ENCODE measurements at places on chromosomes 7 and 10.

GRCh38 chr7:70076325-70076724 is 478.1 kb downstream of the AUTS2 start:
- DNase-seq, result no peak

DNA sequence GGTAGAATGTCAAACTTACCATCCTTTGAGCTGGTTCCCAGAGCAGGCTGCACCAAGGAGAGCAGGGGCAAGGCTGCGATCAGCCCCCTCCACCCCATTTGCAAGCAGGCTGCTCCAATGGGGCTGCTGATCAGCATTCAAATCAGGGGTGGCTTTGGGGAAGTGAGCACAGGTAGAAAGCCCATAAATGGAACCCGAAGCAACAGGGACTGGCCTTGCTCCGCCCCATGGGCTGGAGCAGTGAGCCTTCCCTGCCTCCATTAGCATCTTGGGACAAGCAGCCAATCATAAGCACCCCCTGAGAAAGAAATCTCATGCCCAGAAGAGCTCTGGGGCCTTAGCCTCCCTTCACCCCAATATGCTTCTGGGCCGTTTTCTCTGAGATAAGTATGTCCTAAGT is 4.0 kb upstream of the PKD1L1 start:
- no peak for DNase-seq

DNA sequence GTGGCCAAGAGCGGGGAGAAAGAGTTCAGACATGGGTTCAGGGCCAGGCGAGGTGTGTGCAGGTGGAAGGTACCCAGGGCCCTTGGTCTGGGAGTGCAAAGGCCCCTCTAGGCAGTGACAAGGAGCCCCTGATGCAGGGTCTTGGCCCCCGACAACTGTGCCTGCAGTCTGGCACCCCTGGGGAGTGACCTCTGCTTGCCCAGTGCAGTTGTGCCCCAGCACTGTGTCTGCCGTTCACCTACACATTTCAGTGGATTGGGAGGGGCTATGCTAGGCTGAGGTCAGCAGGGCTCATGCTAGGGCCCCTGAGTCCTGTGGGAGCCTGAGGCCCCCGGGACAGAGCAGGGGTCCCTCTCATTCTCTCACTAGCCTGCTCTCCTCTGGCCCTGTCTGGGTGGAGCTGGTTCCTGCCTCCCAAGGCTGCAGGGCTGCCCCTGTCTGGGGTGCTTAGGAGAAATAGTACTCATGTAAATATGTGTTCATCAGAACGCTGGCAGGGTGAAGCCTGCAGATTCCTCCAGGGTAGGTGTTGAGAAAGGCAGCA is 550.4 kb downstream of the TCERG1L start:
- no peak for DNase-seq

- DNase-seq, result no peak
Observed at GRCh38 chr7:116717137-116717536, 45.1 kb downstream of the MET start.

- no peak for DNase-seq
Observed at GRCh38 chr10:13649844-13650520, 63.2 kb downstream of the PRPF18 start.

GRCh38 chr7:76359978-76360638 is 1.3 kb upstream of the YWHAG start:
- no peak for DNase-seq

DNA sequence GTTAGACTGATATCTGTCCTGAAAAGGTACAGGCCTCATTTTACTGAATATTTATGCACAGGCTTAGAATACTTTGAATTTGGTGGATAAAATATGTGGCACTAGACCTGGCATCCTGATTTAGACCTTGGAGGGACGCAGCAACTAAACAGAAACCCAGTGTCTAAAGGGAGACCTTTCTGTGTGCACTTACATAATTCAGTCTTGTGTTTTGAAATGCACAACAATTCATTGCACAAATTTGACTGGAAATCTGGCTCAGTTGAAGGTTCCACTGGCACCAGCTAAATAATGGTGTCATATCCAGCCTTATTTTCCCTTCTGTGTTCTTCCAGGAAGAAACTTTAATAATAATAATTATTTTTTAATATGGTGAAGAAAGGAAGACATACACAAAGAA is 142.1 kb downstream of the SND1 start:
- DNase-seq, result no peak

GRCh38 chr7:150736864-150737263 is 354 bp upstream of the GIMAP5 start:
- no peak for DNase-seq

- DNase-seq, result no peak
Observed at GRCh38 chr10:125828311-125828710, 5.0 kb downstream of the BCCIP start.

GRCh38 chr10:69468751-69469089 is 17.5 kb downstream of the TSPAN15 start:
- no peak for DNase-seq

DNA sequence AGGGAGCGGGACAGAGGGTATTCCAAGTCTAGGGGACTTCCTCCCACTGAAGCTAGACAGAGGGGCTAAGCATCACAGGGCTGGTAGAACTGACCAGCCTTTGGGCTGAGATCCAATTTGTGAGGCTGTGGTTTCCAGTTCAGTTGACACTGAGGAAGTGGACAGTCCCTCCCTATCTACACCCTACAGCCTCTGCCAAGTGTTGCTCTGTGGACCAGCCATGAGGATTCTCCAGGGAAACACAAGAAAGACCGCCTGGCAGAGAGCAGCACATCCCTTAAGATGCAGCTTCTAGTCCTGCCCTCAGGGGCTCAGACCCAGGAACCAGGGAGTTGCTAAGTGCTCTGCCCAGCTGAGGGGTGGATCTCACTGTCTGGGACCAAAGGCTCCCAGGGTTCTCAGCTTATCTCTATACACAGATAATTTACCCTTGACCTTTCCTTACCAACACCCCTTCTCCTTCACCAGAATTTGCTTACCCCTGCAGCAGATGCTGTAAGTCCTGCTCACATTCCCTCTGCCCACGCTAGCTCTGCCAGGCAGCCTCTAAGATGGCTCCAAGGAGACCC is 252.0 kb downstream of the SKIDA1 start:
- no peak for DNase-seq

DNA sequence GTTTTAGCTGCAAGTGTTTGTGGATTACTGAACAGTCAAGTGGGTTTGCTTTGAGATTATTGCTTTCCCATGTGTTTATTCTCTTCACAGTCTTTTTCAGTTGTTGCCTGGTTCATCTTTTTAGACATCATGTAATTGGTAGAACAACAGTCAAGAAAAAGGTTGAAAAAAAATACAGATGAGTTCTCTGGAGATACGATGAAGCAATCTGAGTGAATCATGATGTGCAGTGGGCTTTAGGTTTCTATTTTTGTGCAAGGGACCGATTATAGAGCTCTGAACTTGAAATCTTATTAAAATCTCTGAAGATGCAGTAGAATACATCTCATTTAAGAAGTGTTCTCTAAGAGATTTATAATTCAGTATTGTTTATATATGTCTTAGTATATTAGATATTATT is 145.7 kb downstream of the SDK1 start:
- DNase-seq, result no peak

DNA sequence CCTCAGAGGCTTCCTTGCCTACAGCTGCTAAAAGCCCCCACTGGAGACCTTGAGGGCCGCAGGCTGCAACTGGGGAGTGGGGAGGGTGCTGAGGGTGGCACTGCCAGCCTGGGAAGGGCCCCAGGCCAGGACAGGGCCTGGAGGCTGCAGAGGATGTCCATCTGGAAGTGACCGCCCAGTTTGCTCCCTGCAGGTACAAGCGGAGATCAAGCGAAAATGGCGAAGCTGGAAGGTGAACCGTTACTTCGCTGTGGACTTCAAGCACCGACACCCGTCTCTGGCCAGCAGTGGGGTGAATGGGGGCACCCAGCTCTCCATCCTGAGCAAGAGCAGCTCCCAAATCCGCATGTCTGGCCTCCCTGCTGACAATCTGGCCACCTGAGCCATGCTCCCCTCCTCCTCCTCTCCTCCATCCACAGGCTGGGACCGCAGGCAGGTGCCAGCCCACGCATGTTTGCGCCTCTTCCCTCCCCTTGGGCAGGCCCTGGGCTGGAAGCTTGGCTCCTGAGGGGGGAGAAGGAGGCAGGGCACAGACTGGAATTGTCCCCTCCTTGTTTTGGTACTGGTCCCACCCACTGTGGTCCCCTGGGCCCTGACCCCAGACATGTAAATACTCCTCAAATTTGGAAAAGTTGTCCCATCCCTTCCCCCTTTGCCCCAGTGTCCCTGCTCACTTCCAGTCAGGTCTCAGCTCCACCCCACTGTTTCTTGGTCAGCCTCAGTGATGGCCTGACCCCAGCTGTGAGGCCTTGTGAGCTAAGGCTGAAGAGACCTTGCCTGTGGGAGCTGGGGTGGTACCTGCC is 54.4 kb downstream of the ADCYAP1R1 start:
- DNase-seq, result no peak

DNA sequence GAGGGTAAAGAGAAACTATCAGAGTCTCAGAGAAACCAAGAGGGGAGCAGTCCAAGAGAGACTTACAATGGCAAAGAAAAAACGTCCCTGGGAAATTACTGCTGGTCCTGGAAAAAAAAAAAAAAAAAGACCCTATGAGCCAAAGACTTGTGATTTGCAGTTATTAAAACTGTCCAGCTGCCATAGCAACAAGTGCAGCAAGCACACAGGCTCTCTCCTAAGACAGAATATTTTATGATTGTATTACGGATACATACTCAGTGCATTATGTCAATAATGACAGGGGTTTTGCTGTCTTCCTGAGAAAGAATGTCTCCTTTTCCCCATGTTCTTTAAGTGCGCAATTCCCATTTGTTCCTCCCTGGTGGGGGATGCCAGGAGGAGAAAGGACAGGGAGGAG is 178.5 kb downstream of the GPAM start:
- DNase-seq, result no peak

DNA sequence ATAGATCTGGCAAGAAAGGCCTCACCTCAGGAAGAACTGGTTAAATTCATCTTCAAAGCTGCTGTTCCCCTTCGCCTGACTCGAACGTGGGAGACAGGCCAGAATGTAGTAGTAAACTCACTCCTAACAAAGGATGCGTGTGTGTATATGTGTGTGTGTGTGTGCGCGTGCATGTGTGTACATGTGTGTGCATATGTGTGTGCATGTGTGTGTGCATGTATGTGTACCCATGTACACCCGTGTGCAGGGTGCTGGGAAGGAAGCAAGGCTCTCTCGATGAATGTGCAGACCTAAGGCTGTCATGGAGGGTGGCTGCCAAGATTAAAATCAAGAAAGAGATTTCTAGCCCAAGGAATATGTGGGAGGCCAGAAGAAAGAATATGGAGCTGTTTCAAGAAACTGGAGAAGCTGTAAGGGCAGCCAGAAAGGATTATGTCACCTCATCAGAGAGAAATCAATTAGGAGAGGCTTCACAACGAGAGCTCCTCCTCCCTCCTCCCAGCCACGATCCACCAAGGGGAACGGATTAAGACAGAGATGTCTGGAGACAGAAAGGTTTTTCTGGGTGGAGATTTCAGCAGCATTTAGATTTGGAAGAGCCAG is 34.0 kb upstream of the LBX1 start:
- no peak for DNase-seq

DNA sequence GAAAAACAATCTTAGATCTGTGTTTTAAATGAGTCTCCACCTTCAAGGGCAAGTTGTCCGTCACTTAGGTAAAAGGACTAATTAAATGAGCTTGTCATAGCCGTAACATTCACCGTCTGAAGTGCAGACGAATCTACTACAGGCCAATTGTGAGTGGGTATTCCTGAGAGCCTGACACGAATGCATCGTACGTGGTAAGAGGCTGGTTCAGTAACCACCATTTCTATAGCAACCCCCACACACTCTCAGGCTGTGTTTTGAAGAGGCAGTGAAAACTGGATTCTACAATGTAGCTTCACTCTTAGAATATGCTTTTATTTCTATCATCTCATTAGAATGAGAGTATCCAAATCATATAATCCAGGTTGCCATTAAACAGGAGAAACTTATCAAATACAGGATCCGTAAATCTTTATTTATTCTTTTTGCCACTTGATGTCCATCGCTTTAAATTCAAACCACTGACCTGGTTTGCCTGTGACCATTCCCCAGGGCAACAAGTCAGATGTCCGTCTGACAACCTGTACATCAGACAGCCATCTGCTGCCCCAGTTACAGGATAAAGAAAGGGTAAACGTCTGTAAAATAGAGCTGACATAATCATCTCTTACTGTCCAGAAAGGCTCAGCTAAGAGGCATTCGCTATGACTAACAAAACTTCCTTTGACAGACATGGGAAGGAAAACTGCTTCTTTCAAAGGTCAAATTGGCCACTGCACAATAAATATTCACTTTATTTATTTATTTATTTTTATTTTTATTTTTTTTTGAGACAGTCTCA is 70.3 kb upstream of the NMT2 start:
- DNase-seq, result no peak

DNA sequence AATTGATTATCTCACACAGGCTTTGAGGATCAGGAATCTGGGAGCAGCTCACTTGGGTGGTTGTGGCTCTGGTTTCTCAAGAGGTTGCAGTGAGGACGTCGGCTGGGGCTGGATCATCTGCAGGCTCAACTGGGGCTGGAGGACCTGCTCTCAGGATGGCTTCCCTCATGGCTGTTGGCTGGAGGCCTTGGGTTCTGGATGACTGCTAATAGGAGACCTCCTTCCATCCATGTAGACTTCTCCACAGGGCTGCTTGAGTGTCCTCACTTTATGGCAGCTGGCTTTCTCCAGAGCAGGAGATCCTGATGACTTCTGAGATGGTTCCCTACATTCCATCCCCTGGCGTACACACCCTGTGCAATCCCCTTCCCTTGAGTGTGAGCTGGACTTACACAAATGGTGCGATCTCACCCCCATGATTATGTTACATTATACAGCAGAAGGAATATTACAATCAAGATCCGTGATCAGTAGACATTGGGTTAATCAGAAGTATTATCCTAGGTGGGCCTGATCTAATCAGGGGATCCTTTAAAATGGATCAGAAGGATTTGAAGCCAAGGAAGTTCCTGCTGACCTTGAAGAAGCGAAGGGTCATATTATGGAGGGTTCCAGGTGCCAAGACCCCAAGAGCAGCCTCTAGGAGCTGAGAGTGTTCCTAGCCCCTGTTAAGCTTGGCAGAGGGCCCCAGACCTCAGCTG is 122.2 kb downstream of the CXCL12 start:
- no peak for DNase-seq

DNA sequence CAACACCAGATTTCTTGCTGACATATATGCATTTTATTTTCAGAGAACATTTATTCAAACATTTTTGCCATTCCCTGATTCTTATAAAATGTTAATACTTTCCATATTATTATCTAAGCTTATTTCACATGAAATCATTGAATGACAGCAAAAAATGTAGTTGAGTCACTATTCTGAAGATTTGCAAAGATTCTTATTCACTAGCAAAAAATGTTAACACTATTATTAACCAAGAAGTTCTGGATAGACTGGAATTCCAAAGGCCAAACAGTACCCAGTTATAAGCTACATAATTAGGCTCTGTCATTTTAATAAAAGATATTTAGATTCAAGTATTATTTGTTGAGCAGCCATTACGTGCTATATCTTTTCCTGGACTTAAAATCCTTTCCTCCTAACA is 4.3 kb downstream of the GSTO2 start:
- DNase-seq, result no peak

DNA sequence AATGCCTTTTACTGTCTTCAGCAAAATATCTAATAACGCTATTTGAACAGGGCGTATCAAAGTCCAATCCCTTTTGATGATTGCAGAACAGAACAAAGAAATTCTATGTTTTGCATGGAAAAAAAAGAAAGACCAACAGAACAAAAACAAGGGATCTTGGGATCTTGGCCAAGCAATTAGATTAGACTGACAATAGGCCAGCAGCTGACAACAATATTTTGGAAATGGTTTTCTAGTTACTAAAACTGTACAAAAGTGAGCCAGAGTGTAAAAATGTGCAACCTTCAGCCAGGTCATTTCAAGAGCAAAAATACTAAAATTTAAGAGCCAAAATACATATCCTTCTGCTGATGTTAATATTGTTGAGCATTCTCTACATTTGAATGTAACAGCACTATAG is 716.5 kb upstream of the KCND2 start:
- DNase-seq, result no peak

All from GOT3 (cell line).